ENCODE measurements at places on chromosomes 11 and 22.

GRCh38 chr11:117328375-117329010, 839 bp downstream of the CEP164 start:
- no peak for DNase-seq

GRCh38 chr11:64580412-64580811, 10.6 kb upstream of the SLC22A12 start:
- no peak for DNase-seq

- no peak for DNase-seq
Observed at GRCh38 chr11:22192642-22193347, at the start of gene ANO5. Gene ANO5 (plus strand): TSS chr11:22193085. CDS start chr11:22193493, 408 bp downstream.

DNA sequence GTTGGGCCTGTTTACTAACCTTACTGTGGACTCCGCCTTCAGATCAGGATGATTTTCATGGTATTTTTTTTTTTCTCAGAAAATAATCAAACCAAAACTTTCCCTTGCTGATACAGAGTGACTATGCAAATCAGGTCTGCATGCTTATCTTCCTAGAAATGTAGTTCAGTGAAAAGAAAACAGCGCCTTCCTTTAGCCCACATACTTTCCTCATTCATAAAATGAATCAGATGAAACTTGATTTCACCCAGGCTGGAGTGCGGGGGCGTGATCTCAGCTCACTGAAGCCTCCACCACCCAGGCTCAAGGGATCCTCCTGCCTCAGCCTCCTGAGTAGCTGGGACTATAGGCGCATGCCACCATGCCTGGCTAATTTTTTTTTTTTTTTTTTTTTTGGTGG, 26.0 kb downstream of the ZNRF3 start:
- DNase-seq: peak; percentile 76

DNA sequence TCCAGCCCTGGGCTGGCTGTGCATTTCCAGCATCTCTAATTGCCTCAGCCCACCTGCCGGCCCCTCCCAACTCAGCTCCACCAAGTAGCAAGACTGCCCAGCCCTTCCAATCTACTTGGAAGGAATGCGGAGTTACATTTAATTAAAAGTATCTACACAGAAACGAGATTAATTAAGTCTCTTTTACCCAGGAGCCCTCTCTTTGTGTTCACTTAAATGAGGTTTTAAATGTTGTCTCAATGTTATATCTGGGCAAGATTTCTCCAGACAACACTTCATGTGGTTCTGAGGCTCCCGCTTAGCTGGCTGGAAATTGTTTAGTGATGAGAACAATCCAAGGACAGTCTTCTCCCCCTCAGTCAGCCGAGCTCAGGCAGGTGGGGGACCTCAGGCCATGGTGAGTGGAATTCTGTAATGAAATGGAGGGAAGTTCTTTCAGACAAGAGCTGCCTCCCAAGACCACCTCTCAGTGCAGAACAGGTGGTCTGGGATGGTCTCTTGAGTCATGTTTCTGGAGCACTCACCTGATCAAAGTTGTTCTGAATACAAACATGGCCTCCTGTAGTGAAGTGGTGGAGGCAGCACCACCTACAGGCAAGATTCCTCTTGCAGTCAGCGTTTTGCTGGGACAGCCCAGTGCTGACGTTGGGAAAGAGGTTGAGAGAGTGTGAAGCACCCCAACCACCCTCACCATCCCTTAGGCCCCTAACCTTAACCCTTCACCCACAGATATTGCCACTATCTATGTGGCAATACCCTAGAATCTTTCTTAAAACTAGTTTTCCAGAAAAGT, 371.6 kb downstream of the CADM1 start:
- no peak for DNase-seq

- DNase-seq: no peak
Observed at GRCh38 chr11:24163146-24163545, 333.7 kb upstream of the LUZP2 start.

GRCh38 chr22:20427945-20428417, 9.6 kb downstream of the SCARF2 start:
- no peak for DNase-seq

DNA sequence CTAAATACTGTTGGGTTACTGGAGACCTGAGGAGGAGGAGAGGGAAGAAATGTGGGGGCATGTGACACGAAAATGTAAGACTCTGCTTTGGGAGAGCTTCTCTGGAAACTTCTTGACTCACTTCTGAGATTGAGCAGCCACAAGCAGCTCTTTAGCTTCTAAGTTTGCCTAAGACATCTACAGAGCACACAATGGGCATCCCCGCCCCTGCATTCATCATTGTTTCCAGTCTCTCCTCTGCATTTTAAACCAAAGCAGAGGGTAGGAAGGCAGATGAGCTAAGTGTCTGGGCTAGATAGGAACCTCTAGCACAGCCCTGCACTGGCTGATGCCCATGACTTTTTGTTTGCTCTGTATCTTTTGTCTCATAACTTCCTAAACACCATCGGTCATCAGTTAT, 2.1 kb upstream of the OR52D1 start:
- no peak for DNase-seq

GRCh38 chr11:35663408-35663702, 780 bp downstream of the TRIM44 start:
- no peak for DNase-seq

GRCh38 chr22:27731621-27732020, 69.9 kb downstream of the MN1 start:
- no peak for DNase-seq

DNA sequence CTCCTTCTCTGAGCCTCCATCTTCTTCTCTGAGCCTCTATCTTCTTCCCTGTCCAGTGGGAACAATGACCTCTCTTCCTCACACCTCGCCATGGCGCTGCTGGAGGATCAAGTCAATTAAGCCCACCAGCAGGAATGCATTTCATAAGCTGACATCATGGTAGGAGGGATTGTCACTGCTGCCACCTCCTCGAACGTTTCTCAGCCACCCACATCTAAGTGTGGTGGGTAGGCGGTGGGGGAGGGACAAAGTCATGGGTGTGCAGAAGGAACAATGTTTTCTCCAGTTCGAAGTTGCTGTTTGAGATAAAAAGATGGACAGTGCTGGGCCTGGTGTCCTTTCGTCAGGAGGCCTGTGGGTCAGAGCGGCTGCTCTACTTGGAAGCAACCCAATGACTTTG, 44.0 kb downstream of the DHCR7 start:
- DNase-seq: no peak

DNA sequence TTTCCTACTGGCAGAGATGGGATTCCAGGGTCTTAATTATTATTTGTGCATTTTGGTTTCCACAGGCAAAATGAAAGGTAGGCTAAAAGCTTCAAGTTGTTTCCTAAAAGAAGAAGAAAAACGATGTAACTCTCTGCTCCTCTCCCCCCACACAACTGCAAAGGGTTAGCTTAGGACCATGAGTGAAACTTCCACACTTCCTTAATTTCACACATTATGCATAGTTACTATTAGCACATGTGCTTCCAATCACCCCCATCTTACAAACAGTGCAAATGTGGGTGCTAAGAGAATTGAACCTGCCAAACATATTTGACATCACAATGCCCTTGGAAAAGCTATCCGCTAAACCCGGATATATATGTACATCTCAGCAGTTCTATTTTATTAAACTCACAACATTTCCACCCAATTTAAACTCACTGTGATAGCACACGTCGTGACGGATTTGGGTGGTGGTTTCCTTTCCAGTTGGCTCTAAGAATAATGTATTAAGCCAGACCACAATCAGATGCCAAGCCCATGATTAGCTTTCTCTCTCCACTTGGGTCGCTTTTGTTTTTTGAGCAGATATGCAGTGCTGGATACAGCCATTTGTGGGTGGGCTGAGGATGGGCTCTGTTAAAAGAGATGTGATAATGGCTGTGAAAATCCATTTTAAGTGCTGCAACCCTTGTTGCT, 245.0 kb upstream of the POU2AF2 start:
- no peak for DNase-seq

GRCh38 chr11:102733232-102733875, 8.6 kb upstream of the MMP8 start:
- DNase-seq: peak; percentile 22

- DNase-seq: no peak
Observed at GRCh38 chr11:83827940-83828554, 541.9 kb upstream of the CCDC90B start.

DNA sequence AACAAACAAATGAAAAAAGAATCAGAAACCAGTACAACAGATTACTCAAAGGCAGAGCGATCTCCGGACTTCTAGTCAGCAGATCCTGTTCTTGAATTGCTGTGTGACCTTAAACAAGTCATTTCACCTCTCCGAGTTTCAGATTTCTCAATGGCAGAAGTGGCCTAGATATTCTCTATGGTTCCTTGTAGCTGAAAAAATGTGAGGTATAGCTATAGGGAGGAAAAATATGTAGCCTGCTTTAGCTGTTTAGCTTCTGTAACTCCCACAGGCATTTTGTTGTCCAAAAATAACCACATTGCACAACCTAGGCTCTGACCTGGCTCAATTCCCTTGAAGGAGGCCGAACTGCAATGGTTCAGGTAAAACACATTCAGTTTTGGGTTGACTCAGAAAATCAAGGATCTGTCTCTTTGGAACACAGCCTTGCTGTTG, 100.7 kb downstream of the DBX1 start:
- DNase-seq: no peak

DNA sequence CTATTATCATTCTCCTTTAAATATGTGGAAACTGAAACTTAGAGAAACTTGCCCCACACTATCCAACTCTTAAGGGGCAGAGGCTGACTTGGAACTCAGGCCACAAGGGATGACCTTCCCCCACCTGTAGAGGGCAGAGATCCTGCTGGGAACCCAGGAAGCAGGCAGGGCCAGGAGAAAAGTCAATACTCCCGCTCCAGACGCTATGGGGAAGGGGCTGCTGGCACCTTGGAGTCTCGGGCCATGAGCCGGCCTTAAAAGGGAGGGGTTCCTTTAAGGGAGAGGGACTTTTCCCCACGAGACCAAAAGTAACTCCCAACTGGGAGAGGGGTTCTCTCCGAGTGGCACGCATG, 620 bp upstream of the ANO5 start:
- DNase-seq: no peak

GRCh38 chr11:123382555-123383074, 47.5 kb upstream of the GRAMD1B start:
- DNase-seq: no peak

- no peak for DNase-seq
Observed at GRCh38 chr11:10606536-10607208, 38.2 kb upstream of the LYVE1 start.
